Ascending aorta (tissue), 2 donors: ENCODE measurements at places on chromosomes 1 and 21.

- DNase-seq = no peak
Measured at GRCh38 chr1:35505911-35506798, 51.0 kb downstream of the KIAA0319L start.

- DNase-seq = no peak
Measured at GRCh38 chr1:233909195-233909594, 4.7 kb downstream of the SLC35F3 start.

- no peak for DNase-seq
Measured at GRCh38 chr1:232207073-232207866, 422.7 kb downstream of the SIPA1L2 start.

- DNase-seq = no peak
Measured at GRCh38 chr1:29719253-29719652, 482.9 kb downstream of the PTPRU start.

GRCh38 chr1:88802950-88803349 is 88.4 kb downstream of the GTF2B start:
- no peak for DNase-seq

GRCh38 chr1:34037856-34038255 is 127.2 kb downstream of the CSMD2 start:
- DNase-seq = no peak

DNA sequence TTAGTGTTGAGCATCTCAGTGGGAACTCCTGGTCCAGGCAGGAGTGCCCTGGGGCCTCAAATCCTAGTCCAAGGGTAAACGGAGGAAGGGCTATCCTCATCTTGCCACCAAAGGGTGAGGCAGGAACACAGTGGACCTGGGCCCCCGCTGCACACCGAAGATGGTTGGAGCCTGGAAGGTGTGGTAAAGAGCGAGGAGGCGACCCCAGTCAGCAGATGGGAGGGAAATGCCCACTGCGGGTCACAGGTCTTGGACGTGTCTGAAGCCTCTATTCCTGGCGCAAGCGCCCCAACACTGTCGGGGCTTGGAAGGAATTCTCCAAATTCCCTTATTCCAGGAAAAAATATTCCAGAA is 38.5 kb upstream of the SYNC start:
- DNase-seq = no peak

- no peak for DNase-seq
Measured at GRCh38 chr1:6511056-6511455, 19.6 kb upstream of the PLEKHG5 start.

GRCh38 chr1:225651872-225652728 is 823 bp downstream of the ENAH start:
- DNase-seq = no peak

GRCh38 chr1:45730075-45730779 is 20.2 kb downstream of the IPP start:
- no peak for DNase-seq

DNA sequence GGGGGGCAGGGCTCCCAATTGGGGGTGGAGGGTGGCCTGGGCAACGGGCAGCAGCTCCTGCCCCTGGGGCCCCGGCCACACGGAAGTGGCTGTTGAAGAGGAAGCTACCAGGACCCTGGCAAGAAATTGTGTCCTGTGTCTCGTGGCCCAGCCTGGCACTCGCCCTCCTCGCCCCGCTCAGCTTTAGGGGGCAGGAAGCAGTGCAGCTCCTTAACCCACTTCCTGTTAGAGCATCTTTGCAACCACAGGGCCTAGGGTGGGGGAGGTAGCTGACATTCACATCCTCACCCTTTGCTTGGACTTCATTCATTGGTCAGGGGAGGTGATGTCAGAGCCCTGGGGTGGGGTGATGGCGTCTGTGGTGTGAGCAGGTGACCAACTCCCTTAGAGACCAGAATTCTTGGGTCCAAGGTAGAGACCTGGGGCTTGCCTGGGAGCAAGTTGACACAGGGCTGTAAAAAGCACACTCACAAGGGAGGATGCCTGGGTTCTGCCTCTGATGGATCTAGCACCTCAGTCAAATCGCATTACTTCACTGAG is at the start of gene ARHGAP30:
ARHGAP30 (minus strand) TSS at position 161 of the 540 bp plus-strand sequence. CDS start 267 bp downstream, outside the sequence.
- peak; percentile 68 for DNase-seq

DNA sequence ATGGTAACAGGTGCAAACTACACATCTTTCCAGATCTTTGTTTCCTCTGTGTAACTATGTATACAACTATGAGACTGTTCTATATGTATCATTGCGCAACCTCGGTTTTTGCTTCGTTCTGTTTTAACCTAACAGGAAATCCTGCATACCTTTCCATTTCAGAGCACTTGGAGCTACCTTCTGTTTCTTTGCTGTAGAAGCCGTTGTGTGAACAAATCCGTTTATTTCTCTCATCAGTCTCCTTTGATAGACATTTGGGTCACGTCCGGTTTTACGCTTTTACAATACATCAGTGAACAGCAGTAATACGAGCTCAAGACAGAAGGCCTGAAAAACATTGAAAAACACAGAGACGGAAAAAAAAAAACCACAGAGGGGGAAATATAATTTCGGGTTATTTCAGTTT is 10.5 kb downstream of the ATP5IF1 start:
- peak; percentile 59 for DNase-seq

DNA sequence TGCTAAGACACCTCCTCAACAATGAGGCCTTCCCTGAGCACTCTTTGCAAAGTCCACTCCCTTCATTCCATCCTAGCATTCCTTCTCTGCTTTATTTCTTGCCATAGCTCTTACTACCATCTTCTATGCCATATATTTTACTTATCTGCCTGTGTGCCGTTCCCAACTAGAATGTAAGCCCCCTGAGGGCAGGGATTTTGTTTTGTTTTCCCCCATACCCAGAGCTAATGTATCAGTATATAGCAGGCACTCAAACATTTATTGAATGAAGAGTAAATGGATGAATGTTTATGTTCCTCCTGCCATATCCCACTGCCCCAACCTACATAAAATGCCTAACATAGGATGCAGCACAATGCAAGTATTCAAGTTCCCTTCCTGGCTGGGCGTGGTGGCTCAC is 14.9 kb upstream of the PPP1R15B start:
- DNase-seq = no peak

GRCh38 chr1:241799416-241799815 is 48.6 kb upstream of the EXO1 start:
- no peak for DNase-seq

- DNase-seq = no peak
Measured at GRCh38 chr1:153629971-153630370, 1.7 kb downstream of the S100A1 start.

DNA sequence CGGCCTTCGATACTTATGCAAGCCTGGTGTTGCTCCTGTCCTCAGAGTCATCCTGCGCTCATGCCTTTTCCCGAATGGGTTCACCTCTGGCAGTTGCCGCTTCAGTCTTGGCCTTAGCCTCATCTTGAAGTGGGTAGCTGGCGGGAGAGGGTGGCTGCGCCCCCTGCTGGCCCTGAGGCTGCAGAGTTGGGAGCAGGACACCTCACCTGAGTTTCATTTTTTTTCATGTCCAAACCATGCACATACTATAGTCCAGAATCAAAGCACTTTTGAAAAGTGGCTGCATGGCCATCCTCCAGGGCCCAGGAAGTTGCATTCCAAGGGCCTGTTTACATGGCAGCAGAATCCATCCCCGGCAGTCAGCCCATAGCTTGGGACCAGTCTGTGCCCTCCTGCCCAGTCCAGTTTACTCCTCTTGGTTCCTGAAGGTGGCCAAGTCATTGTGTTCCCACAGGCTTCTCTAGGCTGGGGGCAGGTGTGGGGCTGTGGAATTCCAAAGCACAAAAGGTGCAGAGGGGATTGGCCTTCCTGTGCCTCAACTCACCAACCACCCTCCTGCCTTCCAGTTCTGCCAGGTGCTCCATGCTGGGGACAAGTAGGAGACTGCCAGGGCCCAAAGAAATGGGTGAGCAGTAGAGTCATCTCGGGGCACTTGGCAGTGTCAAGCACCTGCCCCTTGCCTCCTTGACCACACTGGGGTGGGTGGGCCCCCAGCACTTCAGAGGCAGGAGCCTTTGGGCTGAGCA is 44.0 kb downstream of the YARS1 start:
- DNase-seq = peak; percentile 37

DNA sequence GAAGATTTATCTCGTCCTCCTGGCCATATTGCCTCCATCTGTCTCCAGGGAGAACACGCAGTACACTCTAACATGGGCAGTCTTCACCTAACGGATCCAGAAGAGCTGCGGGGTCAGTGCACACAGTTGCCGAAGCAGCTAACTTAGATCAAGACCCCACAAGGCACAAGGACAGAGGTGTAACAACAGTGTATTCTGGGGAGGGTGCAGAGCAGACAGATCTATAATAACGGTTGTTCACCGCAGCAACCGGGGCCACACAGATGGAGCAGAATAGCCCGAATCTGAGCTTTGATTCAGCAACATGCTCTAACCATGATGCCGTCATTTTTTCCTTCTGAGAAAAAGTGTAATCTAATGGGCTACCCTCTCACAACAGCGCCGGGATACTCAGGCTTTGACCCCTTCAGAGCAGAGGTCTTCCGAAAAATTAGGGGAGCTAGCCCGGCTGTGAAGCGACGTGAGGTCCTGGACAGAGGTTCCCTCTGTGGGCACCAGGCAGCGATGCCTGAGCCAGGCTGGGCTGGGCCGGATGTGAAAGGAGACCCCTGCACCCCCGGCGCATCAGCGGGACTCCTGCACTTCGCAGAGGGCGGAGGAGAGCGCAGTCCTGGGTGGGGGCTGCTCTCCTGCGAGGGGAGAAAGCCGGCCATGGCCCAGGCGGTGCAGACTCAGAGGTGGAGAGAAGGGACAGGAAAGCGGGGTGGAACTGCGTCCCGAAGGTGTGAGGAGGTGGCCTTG is 57.5 kb downstream of the BCL9 start:
- DNase-seq = peak; percentile 77

DNA sequence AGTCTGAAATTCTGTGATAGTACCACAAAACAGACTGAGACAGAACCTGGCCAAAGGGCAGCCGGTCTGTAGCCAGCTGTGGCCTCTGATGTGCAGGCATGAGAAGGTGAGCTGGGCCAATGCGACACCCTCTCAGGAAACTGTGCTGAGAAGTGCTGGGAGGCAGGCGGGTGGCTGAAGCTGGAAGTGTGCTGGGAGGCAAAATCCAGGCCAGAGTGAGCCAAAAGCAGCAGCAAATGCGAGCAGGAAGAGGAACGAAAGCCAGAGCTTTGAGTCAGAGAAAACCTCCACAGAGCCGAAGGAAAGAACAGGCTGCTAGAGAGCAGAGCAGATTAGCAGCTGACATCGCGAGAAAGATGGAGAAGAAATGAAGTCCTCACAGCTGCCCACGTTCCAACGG is 10.2 kb upstream of the ATP13A2 start:
- DNase-seq = no peak

DNA sequence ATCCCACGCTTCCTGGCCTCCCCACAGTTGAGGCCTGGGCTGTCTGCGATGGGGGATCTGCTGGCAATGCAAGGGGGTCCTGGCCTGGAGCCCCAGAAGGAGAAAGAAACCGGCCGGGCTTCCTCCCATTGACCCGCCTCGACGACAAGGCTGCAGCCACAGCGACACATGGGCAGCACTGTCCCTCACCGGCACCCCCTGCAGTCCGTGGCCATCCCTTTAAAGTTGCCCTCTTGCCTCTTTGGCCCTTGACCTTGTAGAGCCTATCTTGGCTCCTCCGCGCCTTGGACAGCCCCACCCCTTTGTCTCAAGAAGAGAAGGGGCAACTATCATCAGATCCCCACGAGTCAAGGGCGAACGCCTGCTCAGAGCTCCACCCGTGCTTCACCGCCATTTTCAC is 106.0 kb downstream of the CASZ1 start:
- no peak for DNase-seq

- DNase-seq = no peak
Measured at GRCh38 chr1:158809862-158810261, 21.3 kb upstream of the MNDA start.

- DNase-seq = no peak
Measured at GRCh38 chr1:8937701-8938100, 8.0 kb upstream of the CA6 start.

GRCh38 chr1:203525685-203526084 is 31.7 kb downstream of the OPTC start:
- no peak for DNase-seq

DNA sequence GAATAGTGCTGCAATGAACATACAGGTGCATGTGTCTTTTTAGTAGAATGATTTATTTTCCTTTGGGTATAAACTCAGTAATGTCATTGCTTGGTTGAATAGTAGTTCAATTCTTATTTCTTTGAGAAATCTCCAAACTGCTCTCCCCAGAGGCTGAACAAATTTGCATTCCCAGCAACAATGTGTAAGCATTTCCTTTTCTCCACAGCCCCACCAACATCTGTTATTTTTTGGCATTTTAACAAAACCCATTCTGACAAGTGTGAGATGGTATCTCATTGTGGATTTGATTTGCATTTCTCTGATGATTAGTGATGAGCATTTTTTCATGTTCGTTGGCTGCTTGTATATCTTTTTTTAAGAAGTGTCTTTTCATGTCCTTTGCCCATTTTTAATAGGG is 21.9 kb upstream of the EEIG2 start:
- no peak for DNase-seq

DNA sequence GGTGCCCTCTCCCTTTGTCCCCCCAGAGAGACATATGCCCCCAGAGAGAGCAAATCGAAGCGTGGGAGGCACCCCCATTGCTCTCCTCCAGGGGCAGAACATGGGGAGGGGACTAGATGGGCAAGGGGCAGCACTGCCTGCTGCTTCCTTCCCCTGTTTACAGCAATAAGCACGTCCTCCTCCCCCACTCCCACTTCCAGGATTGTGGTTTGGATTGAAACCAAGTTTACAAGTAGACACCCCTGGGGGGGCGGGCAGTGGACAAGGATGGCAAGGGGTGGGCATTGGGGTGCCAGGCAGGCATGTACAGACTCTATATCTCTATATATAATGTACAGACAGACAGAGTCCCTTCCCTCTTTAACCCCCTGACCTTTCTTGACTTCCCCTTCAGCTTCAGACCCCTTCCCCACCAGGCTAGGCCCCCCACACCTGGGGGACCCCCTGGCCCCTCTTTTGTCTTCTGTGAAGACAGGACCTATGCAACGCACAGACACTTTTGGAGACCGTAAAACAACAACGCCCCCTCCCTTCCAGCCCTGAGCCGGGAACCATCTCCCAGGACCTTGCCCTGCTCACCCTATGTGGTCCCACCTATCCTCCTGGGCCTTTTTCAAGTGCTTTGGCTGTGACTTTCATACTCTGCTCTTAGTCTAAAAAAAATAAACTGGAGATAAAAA is 8.4 kb downstream of the EFNA3 start:
- DNase-seq = no peak

DNA sequence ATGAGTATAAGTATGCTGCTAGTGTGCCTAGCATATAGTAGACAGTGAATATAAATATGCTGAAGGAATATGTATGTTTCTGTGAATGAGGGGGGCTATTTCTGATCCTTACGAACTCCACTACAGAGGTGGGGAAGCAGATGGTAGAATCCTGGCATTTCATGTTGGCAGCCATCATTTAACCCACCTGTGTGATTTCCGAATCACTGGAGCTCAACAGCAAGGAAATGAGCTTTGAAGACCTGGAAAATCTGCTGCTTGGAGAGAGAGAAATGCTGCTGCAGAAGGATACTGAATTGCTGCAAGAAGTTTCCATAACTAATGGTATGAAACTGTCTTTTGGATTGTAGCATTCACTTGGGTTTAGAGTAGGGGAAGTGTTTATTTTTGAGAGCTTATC is 83.5 kb downstream of the RABGAP1L start:
- no peak for DNase-seq
